ENCODE measurements at places on chromosomes 11 and 22.

GRCh38 chr11:126345759-126346585 is 9.5 kb upstream of the ST3GAL4 start:
- DNase-seq = no peak

DNA sequence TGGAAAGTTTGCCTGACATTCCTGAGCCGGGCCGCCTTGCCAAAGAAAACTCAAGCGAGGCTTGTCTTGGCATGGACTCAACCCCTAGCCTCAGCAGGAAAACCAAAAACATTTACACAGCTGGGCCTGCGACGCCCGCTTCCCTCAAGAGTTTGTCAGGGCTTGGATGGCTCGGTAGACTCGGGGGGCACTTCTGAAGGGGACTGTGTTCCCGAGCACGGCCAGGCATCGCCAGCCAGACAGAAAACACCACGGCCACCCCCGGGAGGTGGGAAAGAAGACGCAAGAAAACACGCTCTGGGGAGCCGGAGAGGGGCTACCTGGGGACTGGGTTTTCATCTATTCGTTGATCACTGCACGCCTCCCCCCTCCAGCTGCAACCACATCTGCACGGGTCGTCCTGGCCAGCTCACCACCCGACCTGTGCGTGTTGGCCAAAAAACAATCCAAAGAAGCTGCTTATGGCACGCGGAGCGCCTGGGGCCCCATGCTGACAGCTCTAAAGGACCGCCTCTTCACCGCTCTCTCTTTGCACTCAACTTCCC is 380.7 kb downstream of the MN1 start:
- no peak for DNase-seq

GRCh38 chr11:62223095-62223494 is 14.6 kb downstream of the SCGB2A1 start:
- no peak for DNase-seq

GRCh38 chr11:10925149-10925926 is 67.5 kb upstream of the ZBED5 start:
- no peak for DNase-seq

GRCh38 chr11:6357222-6357621 is 33.1 kb upstream of the SMPD1 start:
- DNase-seq = no peak

DNA sequence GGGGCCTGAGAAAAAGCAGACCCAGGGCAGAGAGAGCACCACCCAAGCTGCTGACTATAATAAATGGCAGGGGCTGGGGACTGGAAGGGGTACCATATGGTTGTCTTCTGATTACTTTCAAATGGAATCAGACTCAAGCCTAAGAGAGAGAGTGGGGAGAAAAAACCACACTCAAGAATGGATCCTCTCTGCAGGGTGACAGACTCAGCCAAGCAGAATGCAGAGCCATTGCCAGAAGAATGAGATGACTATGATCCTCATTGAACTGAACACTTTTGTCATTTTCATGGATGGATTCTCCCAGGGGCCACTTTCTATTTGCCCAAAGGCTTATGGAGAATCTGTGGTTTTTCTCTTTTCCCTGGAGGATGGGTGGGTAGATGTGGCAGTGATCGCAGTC is 8.7 kb downstream of the UBASH3B start:
- no peak for DNase-seq

DNA sequence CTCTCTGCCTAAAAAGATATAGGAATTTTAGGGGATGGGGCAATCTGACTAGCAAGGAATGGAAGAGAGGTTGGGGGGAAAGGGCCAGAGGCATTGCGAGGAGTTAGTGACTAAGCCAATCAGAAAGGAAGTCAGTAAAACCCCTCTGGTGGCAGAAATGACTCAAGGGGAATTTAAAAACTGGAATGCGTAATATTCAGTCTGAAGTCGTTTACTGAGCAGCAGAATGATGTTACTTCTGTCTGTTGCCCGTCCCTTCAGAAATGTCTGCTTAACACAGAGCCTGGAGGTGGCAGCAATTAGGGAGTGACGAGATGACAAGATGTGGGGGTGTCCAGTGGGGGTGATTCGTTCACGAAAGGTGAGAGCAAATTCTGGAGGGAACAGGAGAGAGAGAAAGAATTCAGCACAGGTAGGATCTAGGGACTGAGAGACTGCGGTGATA is 107.7 kb upstream of the CLMP start:
- DNase-seq = no peak

DNA sequence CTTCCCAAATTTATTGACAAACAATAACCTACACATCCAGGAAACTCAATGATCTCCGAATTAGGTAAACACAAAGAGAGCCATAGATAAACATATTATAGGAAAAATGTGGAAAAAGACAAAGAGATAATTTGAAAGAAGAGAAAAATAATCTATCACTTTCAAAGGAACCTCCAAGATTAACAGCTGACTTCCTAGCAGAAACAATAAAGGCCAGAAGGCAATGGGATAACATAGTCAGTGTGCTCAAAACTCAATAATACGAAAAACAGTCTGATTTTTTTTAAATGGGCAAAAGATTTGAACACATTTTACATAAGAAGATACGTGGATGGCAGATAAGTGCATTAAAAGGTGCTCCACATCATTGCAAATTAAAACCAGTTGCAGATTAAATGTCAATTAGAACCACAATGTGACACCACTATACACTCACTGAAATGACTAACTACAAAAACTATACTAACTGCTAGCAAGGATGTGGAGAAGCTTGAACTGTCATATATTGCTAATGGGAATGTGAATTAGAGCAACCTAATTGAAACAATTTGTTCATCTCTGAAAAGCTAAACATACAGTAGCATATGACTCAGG is 300.4 kb downstream of the TMEM135 start:
- DNase-seq = no peak

DNA sequence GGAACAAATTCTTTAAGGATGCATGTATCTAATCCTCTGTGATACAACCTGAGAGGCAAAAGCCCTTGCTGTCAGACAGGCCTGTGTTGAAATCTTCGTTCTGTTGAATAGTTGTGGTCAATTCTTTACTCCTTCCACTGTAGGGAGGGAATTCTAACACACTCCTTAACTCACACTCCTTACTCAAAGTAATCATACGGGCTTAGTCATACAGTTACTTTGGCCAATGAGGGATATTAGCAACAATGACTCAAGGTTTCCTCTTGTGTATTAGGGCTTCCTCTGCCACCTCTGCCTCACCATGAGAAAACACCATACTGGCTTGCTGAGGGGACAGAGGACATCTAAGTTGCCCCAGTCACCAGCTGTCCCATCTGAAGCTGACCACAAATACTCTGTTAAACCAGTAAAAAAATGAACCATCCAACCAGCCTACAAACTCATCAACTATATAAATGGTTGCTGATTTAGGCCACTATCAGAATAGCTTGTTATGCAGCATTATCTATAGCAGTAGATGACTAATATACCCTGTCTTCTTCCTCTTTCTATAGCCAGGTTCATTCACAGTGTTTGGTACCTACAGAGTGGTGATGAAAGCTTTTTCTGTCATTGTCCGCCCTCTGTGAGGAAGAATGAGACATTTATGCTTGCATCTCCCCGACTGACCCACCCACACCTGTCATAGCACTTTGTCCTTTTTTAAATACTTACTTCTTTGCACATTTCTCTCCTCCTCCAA is 322.8 kb upstream of the SYN3 start:
- no peak for DNase-seq

DNA sequence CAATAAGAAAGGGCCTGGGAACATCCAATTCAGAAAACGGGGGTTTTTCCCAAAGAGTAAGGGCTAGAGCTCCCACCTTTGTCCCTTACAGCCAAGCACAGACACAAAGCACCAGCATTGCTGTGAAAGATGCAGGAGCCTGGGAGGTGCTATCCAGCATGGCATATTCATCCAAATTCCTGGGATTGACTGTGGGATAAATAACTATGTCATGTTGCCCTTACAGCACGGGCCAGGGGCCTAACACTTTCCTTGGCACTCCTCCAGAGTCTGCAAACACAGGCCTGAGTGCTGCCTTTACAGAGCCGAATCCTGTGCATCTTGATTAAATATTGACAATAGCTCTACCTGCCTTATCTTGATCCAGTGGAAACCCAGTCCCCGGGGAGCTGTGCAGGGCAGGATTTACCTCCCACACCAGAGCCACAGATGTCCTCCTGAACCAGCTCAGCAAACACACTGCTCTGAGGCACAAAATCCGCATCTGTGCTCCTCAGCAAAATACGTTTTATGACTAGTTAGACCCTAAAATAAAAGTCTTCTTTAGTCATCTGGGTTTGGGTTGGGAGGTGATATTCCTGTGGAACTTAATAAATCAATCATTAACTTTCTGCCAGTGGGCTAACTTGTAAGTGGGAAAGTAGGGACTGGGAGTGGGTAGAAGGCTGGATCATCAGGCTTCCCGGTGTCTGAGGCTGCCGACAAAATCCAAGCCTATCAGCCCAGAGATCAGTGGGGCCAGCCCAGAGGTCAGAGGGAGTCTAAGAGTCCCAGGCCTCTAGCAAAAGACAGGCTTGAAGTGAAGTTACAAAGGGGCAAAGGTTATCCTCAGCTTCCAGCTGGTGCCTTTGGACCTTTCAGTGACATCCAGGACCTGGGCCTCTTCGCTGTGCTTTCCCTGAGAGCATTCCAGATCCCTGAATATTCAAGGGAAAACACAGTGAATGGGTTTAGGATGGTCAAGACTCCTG is 36.5 kb downstream of the POU2AF3 start:
- DNase-seq = no peak

- DNase-seq = no peak
These were observed 102.7 kb downstream of the TRAF6 start for GRCh38 chr11:36407356-36407755.

DNA sequence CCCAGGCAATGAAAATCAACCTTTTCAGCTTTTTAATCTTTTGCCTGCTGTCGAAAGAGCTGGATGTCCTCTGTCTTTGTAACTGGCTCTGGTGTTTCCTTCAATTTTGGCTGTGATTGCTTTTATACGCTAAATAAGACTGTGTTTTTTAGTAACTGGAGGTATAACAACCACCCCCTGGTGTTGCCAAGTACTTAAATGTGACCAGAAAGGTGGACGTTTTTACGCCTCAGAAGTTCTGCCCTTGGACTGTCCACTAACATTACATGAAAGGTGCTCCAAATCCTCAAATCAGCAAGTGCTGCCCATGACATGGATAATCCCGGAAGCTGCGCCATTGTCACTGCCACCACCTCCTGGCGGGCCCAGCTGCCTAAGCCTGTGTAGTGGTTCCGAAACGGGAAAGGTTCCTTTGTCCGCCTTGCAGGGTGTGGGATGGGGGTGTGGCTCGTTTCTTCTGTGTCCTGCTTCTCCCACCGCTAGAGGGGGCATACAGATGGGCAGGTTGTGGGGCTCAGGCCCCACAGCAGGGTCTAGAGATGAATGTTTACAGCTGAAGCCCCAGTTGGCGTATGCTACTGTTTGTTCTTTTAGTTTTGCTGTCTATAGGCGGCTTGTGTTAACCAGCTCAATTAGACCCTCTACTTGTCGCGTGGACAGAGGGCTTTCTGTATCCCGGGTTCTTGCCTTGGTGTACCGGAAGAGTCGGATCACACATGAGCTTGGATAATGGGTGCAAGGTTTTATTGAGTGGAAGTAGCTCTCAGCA is 82.2 kb upstream of the SEPTIN5 start:
- no peak for DNase-seq

- no peak for DNase-seq
These were observed 50.6 kb upstream of the ARFGAP3 start for GRCh38 chr22:42907404-42908373.

DNA sequence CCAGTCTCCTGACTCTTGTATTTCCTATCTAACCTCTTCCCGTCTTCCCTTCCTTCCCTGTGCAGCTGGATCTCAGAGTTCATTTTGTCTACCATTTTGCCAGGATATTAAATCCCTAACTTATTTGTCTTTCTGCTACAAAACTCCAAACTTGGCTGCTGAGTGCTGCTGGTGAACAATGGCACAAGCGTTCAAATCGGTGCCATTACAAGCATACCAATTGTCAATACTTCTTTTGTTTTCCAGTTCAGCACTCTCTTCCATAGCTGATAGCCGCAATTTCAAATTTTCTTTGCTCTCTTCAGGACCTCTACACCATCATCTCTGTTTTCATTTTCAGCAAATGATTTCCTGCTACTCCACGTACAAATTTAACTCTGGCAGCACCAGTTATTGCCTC is 13.4 kb downstream of the IL18 start:
- no peak for DNase-seq

DNA sequence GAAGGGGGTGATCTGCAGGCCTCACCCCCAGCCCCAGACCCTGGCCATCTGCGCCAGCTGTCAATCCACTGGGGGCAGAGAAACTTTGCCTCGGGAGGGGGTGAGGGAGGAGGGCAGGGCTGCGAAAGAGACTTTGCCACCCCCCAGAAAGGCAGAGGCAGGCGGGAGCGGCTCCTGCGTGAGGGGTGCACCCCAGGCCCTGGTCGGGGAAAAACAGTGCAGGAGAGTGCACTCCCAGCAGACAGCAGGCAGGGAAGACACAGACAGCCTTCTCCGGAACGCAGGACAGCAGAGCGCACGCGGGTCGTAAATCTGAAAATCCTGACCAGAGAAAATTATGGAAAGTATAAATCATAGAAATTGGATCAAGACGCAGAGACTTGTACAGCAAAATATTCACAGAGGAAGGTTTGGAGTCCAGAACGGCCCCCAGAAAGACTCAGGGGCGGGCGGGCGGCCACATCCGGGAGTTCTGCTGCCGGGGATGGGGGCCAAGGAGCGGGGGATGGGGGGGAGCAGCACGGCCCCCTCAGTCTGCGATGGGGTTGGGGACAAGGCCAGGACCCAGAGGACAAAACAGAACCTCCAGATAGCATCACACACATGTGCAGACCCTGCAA is 8.0 kb upstream of the MRPL23 start:
- DNase-seq = no peak

DNA sequence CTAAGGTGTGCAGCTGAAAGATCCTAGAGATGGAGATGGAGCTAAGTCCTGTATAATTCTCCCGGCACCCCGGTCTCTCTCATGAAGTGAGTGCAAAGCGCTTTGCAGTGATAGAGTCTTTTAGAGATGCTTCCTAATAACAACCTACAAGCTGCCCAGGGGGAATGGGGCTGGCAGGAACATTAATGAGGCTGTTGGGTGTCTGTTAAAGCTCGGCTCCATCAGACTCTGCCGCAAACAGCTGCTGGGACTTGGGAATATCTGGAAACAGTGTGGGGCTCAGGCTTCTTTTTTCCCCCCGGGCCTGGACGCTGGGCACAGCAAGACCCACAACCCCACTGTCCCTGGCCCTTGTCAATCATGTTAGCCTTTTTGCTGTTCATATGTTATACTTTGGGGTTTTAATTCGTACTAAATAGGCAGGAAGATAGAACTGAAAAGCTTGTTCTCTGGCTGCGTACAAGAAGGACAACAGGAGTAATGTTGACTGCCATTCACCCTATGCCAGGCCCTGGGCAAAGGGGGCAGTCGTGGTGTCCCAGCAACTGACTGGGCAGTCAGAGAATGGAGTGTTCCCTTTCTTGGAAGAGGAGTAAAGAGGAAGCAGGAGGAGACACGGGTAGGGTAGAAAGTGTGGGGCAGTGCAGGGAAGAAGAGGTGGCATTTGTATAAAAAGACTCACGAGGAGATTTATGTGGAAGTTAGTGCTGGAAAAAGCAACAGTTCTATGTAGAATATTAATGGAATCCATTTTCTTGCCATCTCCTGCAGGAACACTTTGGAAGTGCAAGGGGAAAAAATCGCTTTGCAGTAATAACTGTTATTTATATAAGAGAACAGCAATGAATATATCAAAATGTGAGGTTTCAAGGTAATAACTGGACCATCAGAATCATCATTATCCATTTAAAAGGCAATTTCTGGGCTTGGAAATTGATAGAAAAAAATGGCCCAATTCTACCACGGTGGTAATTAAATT is 232.8 kb downstream of the GRIK4 start:
- no peak for DNase-seq

GRCh38 chr11:14075118-14076078 is 112.9 kb downstream of the SPON1 start:
- DNase-seq = peak; percentile 19
